ENCODE measurements at places on chromosomes 16 and 17.

- peak; percentile 74 for DNase-seq
These were observed 6.8 kb downstream of the SPPL2C start for GRCh38 chr17:45851464-45851863.

DNA sequence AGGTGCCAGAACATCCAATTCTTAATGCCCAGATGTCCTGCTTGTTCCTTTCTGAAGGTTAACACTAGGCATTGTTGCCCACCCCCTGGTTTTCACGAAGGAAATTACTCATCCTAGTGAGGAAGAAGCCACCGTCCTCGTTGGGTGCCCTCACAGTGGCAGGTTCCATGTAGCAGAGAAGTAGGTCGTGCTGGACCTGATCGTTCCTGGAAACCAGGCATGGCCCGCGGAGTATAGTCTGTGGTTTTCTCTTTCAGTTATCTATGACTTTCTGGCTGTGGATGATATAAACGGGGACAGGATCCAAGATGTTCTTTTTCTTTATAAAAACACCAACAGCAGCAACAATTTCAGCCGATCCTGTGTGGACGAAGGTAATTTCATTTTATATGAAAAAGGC is 16.5 kb downstream of the RGS11 start:
- no peak for DNase-seq

DNA sequence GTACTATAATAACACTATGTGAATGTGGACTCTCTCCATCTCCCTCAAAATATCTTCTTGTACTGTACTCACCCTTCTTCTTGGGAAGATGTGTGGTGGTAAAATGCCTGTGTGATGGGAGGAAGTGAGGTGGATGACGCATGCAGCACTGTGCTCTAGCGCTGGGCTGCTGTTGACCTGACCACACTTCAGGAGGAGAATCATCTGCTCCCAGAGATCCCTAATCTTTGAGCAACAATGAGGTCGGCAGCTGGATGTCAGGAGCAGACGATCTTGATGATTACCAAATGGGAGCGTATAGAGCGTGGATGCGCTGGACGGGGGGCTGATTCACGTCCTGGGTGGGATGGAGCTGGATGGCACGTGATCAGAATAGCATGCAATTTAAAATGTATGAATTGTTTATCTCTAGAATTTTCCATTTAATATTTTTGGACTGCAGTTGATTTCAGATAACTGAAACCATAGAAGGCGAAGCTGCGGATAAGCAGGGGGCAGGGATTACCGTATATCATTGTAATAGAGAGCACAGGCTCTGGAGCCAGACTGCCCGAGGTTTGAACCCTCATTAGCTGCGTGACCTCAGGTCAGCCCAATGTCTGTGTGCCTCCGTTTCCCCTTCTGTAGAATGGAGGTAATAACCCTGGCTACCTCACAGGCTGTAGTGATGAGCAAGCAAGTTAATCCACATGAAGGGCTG is 23.7 kb upstream of the CYLD start:
- no peak for DNase-seq

DNA sequence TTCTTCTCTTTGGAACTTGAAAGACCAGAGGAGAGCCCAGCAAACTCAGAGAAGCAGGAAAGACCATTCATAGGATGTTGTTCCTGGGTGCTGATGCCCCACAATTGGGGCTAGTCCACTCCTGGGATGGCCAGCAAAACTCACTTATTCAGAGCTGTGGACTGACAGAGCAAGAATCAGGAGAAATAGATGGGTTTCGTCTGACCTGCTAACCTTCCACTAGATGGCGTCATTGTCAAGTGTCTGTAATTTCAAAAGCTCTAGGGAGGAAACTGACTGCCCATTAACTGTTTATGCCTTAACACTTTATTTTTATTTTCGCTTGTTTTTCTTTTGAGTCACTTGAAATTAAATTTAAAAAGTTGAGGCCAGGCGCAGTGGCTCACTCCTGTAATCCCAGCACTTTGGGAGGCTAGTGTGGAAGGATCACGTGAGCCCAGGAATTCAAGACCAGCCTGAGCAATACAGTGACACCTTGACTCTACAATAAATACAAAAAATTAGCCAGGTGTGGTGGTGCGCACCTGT is 28.7 kb upstream of the MILR1 start:
- DNase-seq, result peak; percentile 75

GRCh38 chr17:69597898-69598692 is 183.6 kb downstream of the MAP2K6 start:
- DNase-seq, result no peak

- DNase-seq, result no peak
These were observed 173.7 kb downstream of the HS3ST3B1 start for GRCh38 chr17:14474591-14474990.

DNA sequence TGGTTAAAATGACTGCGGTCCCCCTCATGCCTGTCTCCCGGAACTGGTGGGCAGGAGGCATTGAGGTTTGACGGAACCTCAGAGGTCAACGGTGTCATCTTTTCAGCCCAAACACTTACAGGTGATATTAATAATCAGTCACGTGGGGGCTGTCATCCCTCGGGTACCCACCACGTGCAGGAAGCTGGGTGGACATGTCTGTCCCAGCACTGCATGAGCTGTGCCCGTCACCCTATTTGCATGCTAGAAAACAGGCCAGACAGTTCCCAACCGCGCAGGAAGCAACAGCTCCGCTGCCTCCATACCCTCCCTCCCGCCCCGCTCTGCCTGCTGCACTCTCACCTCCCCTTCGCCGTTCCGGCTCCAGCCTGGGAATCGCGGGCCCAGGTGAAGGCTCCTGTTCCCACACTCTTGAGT is 1.4 kb downstream of the SYNGR3 start:
- no peak for DNase-seq

DNA sequence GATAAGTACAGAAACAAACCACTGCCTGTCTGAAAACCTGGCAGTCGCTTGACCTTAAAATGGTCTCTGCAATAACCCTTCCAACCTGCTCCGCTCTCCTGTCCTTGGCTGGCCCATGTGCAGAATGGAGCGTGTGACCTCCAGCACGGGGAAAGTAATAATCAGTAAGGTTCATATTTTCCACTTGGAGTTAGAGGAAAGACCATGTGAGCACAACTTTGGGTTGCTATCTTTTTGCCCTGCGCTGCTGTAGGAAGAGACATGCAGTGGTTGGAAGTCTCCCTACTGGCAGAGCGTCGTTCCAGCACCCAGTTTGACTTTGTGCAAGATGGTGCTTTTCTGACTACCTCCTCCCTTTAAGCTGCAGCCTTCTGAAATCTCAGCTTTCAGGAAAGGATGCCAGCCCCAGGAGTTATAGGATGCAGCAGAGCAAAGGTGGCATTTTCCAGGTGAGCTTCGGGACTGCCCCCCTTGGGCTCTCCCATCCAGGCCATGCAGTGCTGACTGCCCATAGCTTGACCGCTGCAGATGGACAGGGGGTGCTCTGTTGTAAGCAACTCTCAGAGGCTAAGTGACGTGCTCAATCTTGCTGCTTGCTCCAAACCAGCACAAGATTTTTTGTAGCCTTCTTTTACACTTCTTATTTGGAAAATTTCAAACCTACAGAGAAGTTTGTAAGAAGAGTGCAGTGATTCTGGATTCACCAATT is 110.7 kb upstream of the NOL11 start:
- DNase-seq, result no peak

DNA sequence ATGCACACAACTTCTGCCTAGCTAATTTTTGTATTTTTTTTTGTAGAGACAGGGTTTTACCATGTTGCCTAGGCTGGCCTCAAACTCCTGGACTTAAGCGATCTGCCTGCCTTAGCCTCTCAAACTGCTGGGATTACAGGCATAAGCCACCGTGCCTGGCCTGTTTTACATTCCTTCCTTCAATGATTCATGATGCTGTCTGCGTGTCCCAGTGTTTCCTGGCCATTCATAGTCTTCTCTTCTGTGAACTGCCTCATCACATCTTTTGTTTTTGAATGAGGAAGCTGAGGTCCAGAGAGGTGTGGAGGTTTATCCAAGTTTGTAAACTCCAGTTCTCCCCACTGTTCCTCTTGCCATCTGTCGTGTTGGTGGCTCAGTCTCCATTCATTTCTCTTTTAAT is 64.5 kb upstream of the MED9 start:
- DNase-seq, result no peak

DNA sequence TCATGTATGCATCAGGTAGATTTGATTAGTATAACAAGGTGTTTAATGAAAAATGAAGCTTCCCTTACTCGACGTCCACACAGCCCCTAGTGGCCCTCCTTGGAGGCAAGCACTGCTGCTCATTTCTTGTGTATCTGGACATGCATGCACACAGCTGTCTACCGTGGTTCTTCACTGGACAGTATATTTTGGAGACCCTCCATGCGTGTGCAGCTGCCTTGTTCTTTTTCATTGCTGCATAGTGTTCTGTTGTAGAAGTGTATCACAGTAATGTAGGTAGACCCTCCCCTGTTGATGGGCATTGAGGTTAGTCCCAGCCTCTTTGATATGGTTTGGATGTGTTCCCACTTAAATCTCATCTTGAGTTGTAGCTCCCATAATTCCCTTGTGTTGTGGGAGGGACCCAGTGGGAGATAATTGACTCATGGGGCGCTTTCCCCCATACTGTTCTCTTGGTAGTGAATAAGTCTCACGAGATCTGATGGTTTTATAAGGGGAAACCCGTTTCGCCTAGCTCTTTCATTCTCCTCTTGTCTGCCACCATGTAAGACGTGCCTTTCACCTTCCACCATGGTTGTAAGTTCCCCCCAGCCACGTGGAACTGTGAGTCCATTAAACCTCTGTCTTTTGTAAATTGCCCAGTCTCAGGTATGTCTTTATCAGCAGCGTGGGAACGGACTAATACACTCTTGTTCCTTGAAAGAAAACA is 6.3 kb downstream of the CMIP start:
- DNase-seq, result no peak

DNA sequence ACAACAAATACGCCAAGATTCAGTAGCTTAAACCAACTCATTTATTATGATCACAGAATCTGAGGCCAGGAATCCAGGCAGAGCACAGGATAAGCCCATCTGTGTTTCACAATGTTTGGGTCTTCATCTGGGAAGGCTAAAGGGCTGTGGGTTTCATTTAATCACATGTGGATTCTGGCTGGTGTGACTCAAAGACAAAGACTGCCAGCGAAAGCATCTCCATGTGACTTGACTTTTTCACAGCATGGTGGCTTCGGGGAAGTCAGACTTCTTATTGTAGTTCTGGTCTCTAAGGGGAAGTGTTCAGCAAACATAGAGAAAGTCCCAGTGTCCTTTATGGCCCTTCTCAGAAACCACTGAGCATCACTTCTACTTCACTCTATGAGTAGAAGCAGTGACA is 1014.4 kb upstream of the GOT2 start:
- no peak for DNase-seq

- DNase-seq, result no peak
These were observed 963.1 kb upstream of the GOT2 start for GRCh38 chr16:59697236-59697635.

DNA sequence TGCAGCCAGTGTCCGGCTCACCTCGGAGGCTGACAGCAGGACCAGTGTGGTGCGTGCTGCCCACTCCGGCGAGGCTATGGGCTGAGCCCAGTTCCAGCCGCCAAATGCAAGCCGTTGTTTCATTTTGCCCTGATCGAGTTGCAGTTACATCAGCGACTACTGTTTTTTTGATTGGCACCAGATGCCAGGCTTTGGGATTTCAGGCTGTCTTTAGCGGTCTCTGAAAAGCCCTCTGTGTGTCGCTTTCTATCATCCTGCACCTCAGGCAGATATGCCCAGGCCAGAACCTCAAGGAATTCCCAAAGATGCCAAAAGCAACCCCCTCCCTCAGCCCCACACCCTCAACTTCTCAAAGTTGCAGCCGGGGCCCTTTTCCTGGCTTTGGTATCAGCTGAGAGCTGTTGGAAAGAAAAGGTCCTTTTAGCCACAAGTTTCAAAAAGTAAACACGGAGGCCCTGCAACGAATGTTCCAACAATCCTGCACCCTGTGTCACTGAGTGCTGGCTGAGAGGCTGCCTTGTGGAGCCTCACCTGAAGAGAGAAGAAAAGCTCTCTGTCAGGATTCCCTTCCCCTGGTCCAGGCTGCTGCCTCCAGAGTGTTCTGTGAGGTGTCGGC is 58.9 kb downstream of the WWP2 start:
- no peak for DNase-seq

GRCh38 chr16:23334457-23334853 is 32.4 kb downstream of the SCNN1B start:
- DNase-seq, result peak; percentile 96

DNA sequence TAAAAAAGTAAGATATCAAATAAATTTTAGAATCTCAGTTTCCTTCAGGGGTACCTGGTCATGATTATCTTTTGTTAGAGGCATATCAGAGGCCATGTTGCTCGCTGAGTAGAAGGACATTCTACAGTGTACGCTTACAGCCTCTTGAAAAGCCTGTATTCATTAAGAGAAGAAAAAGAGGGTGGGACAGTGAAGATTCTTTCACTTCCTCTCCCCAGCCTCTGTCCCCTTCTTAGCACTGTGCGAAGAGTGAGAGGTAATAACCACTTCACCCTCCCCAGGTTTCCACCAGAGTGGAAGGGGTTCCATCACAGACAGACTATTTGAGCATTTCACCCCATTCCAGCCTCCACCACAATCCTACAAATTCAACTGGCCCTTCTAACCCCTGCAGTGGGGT is 4.8 kb upstream of the LPO start:
- DNase-seq, result no peak

- DNase-seq, result no peak
These were observed 12.1 kb downstream of the PLEKHG4 start for GRCh38 chr16:67291461-67291860.

- DNase-seq, result no peak
These were observed 16.1 kb downstream of the LASP1 start for GRCh38 chr17:38885728-38886642.

DNA sequence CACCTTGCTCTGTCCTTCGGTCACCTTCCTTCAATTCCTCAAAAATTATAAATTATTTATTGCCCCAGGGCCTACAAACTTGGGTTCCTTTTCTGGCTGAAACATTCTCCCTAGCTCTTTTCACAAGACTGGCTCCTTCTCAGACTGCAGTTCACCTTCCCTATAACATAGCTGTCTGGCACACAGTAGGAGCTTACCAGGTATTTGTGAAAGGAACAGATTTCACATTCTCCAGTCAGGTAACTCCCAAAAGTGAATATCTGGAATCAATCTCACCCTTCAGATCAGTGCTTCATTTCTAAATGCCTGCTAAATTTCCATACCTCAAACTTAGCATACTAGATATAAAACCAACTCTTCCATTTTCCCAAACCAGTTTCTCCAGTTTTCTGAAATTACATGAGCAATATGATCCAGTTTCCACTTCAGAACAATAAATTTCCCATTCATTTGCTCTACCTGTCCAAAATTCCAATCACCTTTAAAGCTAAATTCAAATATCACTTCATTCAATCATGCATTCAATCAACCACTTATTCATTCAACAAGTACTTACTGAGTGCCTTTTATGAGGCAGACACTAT is 6.1 kb downstream of the RFFL start:
- no peak for DNase-seq
